IPS-NIHi11 (cell line): ENCODE measurements at places on chromosomes 1 and 21.

DNA sequence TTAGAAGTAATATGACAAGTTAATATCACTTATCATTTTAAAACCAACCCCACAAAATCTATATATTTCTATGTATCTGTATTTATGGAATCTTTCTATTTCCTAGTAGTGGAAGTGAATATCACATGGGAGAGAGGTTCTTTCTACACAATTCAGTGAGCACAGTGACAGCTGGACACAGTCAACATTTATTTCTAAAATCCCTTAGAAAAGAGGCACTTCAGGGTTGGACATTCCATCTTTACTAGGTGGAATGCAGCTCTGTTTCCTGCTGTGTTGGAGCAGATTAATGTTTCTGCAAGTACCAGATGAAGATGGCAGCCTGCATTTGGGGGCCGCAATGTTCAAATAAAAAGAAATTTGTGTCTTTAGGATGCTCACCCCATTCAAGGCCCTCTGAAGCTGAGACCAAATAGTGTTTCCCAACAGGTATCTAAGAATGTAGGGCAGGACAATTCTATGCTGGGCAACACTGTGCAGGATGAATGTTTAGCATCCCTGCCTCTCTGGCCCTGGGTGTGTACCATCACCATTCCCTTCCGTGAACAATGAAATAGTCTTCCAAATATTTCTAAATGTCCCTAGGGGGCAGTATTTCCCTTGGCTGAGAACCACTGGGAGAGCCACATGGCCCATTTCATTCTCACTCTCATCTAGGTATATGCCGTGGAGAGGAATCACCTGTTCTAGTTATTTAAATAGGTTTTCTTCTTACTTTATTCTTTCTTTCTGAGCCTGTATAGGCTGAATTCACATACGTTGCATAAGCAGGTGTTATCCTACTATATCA lies 394.8 kb downstream of the PRDM2 start:
- DNase-seq: peak; percentile 79

- no peak for DNase-seq
Measured at GRCh38 chr1:94285031-94285654, 47.8 kb upstream of the ARHGAP29 start.

- DNase-seq: no peak
Measured at GRCh38 chr1:54995013-54995760, 3.5 kb upstream of the BSND start.

DNA sequence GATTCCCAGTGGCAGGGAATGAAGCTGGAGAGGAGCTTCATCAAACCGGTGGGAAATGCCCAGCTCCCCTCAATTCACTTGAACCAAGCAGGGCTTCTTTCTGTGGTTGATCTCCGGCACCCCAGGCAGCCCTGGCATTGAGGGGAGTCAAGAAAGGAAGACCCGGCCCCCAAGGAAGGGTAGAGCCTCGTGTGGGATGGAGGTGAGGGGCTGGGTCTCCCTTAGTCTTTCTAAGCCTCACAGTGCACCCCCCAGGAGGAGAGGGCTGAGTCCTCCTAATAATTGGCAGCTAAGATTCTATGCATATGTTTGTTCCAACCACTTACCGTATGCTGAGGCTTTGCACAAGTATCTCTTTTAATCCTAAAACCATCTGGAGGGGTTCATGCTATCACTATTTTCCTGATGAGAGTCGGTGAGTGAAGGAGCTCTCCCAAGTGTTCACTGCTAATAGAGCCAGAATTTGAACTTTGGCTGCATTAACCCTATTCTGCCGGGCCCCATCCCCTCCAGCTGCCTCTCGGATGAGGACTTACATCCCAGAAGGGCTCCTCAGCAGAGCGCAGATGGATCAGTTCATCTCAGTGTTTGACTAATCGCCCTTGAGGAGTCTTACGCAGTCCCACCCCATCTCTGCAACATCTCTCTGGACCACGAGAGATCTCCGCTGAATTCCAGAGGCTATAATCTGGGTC lies 33.1 kb upstream of the TMEM51 start:
- DNase-seq: no peak

GRCh38 chr1:161531986-161532643 lies 7.8 kb downstream of the HSPA6 start:
- DNase-seq: no peak

GRCh38 chr1:26734501-26735058 lies 38.8 kb downstream of the ARID1A start:
- DNase-seq: no peak

- no peak for DNase-seq
Measured at GRCh38 chr1:172870901-172871606, 179.7 kb downstream of the TNFSF18 start.

DNA sequence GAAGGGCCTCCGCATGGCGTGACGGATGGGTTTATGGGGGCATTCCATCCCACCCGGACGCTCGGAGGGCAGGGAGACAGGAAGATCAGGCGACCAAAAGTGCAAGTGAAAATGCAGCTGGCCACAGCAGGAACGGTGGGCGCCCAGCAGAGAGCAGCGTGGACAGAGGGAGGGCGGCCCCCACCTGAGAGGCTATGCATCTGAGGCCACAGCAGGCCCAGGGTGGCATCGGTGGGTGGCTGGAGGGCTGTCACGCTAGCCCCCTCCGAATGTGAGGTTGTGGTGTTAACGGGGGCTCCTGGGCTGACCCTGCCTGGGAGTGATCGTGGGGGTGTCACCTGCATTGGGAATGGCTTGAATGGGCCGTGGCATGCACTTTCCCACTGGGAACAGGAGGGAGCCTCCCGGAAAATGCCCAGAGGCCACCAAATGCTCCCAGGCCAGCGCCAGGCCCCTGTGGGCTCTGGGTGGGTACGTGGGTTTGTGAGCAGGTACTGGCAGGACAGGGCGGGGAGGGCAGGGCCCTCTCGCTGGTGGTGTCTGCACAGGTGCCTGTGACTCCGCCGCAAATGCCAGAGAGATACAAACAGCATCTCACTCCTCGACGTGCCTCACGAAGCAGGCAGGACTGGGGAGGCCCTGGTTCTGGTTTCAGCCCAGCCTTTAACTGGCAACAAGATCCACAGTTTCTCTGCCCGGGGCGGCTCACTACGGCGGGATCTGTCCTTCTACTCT lies 172.8 kb downstream of the PRDM16 start:
- no peak for DNase-seq

DNA sequence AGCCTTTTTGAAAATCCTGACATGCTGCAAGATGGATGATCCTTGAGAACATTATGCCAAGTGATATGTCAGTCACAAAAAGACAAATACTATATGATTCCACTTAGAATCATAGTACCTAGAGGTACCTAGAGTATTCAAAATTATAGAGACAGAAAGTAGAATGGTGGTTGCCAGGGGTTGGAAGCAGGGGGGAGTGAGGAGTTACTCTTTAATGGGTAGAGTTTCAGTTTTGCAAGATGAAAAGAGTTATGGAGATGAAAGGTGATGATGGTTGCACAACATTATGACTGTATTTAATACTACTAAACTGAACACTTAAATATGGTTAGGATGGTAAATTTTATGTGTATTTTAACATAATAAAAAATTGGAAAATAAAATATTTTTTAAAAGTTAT lies 37.9 kb upstream of the PODN start:
- no peak for DNase-seq

DNA sequence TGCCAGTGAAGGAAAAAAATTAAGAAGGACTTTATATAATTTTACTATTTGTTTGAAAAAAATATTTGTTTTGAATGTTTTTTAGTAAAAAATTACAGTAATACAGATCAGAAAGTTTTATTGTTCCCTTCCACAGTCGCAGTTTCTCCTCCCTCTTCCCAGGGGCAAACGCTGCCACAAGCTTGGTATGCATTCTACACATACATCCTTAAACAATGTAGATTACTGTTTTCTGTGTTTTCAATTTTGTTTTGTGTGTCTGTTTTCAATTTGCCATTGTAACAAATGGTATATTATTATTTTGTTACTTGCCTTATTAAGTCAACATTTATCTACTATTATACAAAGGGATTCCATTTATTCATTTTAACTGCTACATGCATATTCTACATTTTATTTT lies 257.1 kb downstream of the HMCN1 start:
- DNase-seq: no peak

DNA sequence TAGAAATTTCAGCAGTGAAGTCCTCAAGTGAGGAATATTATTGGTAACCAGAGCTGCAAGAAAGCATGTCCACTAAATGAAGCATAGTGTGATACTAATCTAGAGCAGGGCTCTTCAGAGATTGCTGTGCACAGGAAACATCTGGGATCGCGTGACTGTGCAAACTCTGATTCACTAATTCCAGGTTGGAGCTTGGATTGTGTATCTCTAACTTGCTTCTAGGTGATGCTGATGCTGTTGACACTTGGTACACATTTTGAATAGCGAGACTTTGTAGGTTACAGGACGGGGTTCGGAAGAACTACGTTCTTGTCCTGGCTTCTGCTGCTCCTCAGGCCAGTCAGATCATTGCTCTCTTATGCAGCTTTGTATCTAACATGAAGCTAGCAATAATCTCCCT lies 66.5 kb downstream of the PRRX1 start:
- DNase-seq: no peak

- DNase-seq: no peak
Measured at GRCh38 chr1:63640633-63641567, 47.7 kb downstream of the PGM1 start.

DNA sequence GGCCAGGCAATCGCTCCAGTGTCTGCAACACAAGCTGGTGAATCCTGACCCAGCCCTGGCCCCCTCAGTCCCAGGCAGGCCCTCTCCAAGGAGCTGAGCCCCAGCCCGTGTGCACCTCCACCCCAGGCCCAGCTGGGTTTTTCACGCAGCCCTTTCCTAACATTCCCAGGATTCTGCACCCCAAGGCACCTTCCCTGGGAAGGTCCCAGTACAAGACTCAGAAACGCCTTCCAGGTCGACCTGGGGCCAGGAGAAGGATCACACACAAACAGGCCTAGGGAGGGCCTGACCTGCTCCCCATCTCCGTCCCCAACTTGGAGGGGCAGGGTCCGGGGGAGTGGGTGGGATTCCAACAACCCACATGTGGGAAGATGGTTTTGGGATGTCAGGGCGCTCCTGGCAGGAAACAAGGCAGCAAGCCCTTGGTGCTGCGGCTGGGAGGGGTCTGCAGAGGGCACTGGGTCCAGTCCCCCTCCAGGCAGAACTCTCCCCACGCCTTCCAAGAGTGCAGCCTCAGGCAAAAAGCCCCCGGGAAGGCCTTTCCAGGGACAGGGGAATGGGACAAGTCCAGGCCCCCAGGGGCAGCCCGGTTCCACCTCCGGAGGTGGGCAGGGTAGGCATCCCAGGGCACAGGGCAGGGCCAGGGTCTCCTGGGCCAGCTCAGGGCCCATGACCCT lies 58.3 kb downstream of the KCNAB2 start:
- DNase-seq: no peak

DNA sequence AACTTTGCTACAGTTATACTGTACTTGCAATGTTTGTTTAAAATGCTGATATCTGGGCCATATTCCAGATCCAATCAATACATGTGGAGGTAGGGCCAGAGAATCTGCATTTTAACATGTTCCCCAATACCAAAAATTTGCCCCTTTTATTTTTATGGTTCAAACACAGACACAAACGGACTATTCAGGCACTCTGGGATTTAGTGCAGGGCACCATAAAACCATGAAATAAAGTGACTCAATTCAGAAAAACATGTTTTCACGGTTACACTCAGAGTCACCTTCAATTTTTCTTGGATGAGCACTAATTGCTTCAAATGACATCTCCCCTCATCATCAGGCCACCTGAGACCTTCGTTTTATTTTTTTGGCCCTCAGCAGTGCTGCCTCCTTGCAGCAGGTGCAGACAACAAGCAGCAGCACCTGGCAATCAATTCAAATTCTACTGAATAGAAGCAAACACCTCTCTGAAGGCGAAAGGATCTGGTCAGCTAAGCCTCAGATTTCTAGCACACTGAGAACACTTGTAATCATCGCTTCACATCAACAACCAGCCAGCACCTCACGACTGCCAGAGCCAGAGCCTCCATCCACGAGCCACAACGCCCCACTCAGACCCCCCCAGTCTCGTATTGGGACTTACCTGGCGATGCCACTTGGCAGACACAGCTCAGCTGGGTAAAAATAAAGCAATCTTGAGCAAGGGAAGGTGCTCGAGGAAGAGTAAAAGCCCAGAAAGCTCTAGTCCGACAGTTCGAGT lies 1.1 kb downstream of the ERO1B start:
- peak; percentile 19 for DNase-seq

- DNase-seq: no peak
Measured at GRCh38 chr1:92754000-92754718, 30.7 kb downstream of the EVI5 start.

DNA sequence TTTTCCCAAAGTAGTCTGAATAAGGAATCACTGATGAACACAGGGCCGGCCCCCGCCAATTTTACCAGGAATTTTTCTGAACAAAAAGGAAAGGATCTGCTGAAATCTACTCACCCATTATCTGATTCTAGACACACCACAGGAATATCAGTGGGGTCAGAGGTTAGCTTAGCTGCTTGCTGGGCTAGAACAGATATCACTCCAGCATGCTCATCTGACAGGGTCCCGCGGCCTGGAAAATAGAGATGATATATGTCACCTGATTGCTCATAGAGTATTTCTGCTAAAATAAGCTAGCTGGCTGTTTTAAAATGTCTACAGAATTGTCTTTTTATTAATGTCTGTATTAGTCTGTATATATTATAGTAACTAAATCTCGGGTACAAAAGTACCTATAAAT lies 3.7 kb downstream of the LAMTOR5 start:
- no peak for DNase-seq

GRCh38 chr1:6481820-6482219 lies 9.6 kb downstream of the PLEKHG5 start:
- DNase-seq: no peak

GRCh38 chr1:86939406-86939805 lies 25.0 kb downstream of the HS2ST1 start:
- no peak for DNase-seq

GRCh38 chr1:18646091-18646785 lies 15.6 kb downstream of the PAX7 start:
- no peak for DNase-seq
